ENCODE measurements at places on chromosomes 3 and 15. TPM values are rescaled to one million over a fixed set of nuclear protein-coding genes. Genes with fewer than 3 reads are reported as not detected.

- H3K27ac ChIP-seq = no peak overlapping the region
- peaks cover 27% of the 10 kb centered on the region for H3K4me1 ChIP-seq
- no peaks in the 10 kb centered on the region for H3K27me3 ChIP-seq
- H3K36me3 ChIP-seq = 0 out of 2 replicates have a peak, but pooled peaks cover 2% of the 10 kb centered on the region
These were observed 24.3 kb downstream of the NXPE3 start for GRCh38 chr3:101803173-101803782.

Gene TRIM42
- not detected for total RNA-seq

Gene SLC27A2
- total RNA-seq = 12.3 TPM

- no peak for DNase-seq
- H3K36me3 ChIP-seq = no peaks in the 10 kb centered on the region
- H3K27ac ChIP-seq = no peak overlapping the region
- no peaks in the 10 kb centered on the region for H3K27me3 ChIP-seq
- H3K4me1 ChIP-seq = no peaks in the 10 kb centered on the region
These were observed 320.1 kb upstream of the WNT5A start for GRCh38 chr3:55807210-55807609.

- no peak overlapping the region for H3K27ac ChIP-seq
- no peak overlapping the region for H3K4me3 ChIP-seq
- DNase-seq = peak; percentile 71
- H3K27me3 ChIP-seq = 0 out of 2 replicates have a peak, but pooled peaks cover 3% of the 10 kb centered on the region
These were observed 45.1 kb upstream of the MAGI1 start for GRCh38 chr3:66083784-66084213.

DNA sequence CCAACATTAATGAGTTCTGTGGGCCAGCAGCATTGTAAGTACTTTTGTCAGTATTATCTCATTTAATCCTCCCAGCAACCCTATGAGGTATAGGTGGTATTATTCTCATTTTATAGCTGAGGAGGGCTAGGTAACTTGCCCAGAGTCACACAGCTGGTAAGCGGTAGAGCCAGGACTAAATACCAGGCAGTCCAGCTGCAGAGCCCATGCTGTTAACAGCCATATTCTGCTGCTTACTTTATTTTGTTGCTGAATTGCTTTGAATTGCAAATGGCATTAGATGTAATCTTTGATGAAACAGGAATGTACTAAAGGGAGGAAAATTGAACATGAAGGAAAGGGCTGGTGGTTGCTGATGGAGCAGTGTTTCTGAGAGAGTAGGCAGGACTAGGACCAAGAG is 19.6 kb downstream of the OXNAD1 start:
- no peaks in the 10 kb centered on the region for H3K27me3 ChIP-seq
- no peaks in the 10 kb centered on the region for H3K4me1 ChIP-seq
- H3K36me3 ChIP-seq = peaks cover 42% of the 10 kb centered on the region
- H3K27ac ChIP-seq = no peak overlapping the region
- DNase-seq = no peak

GRCh38 chr3:41356775-41357174 is 157.5 kb downstream of the CTNNB1 start:
- DNase-seq = no peak
- no peaks in the 10 kb centered on the region for H3K36me3 ChIP-seq
- no peak overlapping the region for H3K4me3 ChIP-seq
- H3K27ac ChIP-seq = no peak overlapping the region

GRCh38 chr3:17013571-17013970 is 128.8 kb downstream of the PLCL2 start:
- no peaks in the 10 kb centered on the region for H3K36me3 ChIP-seq
- DNase-seq = no peak
- peaks cover 12% of the 10 kb centered on the region for H3K4me1 ChIP-seq
- no peak overlapping the region for H3K4me3 ChIP-seq
- H3K27me3 ChIP-seq = no peaks in the 10 kb centered on the region

- H3K27me3 ChIP-seq = peaks cover 2% of the 10 kb centered on the region
- no peaks in the 10 kb centered on the region for H3K4me1 ChIP-seq
- DNase-seq = no peak
- no peak overlapping the region for H3K4me3 ChIP-seq
These were observed 20.0 kb upstream of the PRR23E start for GRCh38 chr3:127172781-127173515.

DNA sequence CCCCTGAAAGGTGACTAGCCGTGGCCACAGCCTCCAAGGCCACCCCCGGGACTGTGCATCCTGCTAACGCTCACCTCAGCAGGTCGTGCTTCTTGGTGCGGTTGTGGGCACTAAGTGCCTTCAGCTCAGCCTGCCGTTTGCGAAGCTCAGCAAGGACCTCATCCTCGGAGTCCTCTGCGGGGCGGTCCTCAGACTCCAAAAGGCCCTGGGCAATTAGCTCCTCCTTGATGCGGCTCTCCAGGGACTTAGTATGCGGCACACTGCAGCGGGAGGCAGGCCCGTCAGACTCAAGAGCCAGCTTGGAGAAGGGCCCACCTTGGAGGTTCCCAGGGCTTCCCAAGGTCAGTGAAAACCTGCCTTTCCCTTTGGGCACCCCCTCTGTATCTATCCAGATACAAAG is 8.3 kb downstream of the TADA3 start:
- peaks cover 16% of the 10 kb centered on the region for H3K4me1 ChIP-seq
- DNase-seq = no peak
- no peaks in the 10 kb centered on the region for H3K27me3 ChIP-seq
- no peak overlapping the region for H3K27ac ChIP-seq
- H3K4me3 ChIP-seq = no peak overlapping the region

Gene CCR1
- total RNA-seq = not detected

DNA sequence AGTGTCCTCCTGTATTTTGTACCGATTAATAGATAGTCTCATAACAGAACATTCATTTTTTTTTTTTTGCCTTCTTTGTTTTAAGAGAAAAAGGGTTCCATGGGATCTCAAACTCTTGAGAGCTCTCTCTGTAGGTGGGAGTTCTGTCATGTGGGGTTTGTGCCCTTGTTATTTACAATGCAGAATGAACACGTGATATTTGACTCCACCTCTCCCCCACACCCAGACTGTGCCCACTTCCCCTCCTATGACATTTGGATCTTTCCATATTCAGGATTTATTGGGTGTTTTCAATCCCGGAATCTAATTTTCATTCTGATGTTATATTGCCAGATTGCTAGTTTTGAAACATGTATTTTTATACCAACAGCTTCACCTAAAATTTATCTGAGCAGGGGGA is 49.5 kb downstream of the ARPP21 start:
- no peak overlapping the region for H3K27ac ChIP-seq
- H3K36me3 ChIP-seq = no peaks in the 10 kb centered on the region
- H3K27me3 ChIP-seq = no peaks in the 10 kb centered on the region
- no peak overlapping the region for H3K4me3 ChIP-seq

DNA sequence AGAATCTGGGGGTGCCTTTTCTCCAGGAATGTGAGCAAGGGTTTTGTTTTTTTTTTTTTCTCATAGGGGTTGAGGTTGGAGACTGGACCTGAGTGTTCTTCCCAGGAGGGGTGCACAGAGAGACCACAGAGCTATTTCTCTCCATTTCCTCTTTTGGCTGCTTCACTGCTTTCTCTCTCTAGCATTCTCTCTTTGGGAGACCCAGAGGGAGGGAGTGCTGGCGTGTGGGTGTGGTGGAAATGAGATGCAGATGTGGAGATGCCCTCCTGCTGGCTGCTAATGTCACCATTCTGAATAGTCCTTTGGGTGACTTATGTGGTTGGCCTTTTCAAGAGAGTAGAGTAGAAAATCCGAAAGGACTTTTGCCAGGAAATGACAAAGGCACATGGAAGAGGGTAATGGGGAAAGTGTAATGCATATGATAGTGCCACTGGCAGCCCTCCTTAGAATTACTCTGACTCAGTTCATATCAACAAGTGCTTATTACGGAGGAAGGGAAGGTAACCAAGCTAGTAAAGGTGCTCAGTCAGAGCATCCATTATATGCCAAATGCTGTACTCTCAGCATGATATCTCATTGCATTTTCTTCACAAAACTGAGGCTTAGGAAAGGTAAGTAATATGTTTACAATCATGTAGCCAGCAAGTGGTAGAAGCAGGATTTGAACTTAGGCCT is 1.9 kb downstream of the SYN2 start:
- no peaks in the 10 kb centered on the region for H3K4me1 ChIP-seq
- H3K36me3 ChIP-seq = no peaks in the 10 kb centered on the region
- no peak overlapping the region for H3K27ac ChIP-seq
- no peaks in the 10 kb centered on the region for H3K27me3 ChIP-seq

- H3K4me1 ChIP-seq = peaks cover 21% of the 10 kb centered on the region
- DNase-seq = no peak
- no peak overlapping the region for H3K27ac ChIP-seq
- no peak overlapping the region for H3K4me3 ChIP-seq
These were observed 401.5 kb upstream of the PROK2 start for GRCh38 chr3:72186400-72186855.

Gene MINAR1
- 0.15 TPM for total RNA-seq

GRCh38 chr3:16433701-16434151 is 79.8 kb downstream of the RFTN1 start:
- DNase-seq = no peak
- no peak overlapping the region for H3K4me3 ChIP-seq
- H3K27me3 ChIP-seq = peaks cover 11% of the 10 kb centered on the region
- no peaks in the 10 kb centered on the region for H3K4me1 ChIP-seq
- H3K27ac ChIP-seq = no peak overlapping the region

Gene FOXL2NB
- not detected for total RNA-seq

- H3K36me3 ChIP-seq = peaks cover 1% of the 10 kb centered on the region
- H3K4me1 ChIP-seq = no peaks in the 10 kb centered on the region
- H3K27me3 ChIP-seq = no peaks in the 10 kb centered on the region
- H3K27ac ChIP-seq = no peak overlapping the region
These were observed 18.4 kb downstream of the PRKCI start for GRCh38 chr3:170240671-170241070.

GRCh38 chr15:31206386-31207181 is 105.1 kb upstream of the TRPM1 start:
- H3K4me1 ChIP-seq = 0 out of 2 replicates have a peak, but pooled peaks cover 4% of the 10 kb centered on the region
- no peaks in the 10 kb centered on the region for H3K36me3 ChIP-seq
- no peak overlapping the region for H3K27ac ChIP-seq

- no peak overlapping the region for H3K27ac ChIP-seq
- no peaks in the 10 kb centered on the region for H3K27me3 ChIP-seq
- no peak for DNase-seq
- H3K36me3 ChIP-seq = no peaks in the 10 kb centered on the region
- H3K4me1 ChIP-seq = no peaks in the 10 kb centered on the region
These were observed 25.2 kb downstream of the CD200 start for GRCh38 chr3:112357930-112358780.

DNA sequence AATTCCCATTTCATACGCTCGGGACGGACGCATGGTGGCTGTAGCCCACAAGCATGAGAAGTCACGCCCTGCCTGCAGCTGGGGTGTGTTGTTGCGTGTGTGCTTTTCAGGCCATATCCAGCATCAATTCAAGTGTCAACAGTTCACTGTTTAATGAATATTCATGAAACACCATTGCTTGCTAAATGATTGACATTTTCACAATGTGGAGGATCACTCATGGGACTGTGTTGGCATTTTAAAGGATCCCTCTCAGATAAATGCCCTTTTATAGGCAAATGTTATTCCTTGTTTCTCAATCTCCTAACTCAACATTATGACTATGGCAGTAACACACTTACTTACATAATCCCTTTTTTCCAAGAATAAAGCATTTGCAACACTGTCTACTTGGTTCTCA is 511.3 kb downstream of the GABRG3 start:
- no peak overlapping the region for H3K27ac ChIP-seq
- no peaks in the 10 kb centered on the region for H3K27me3 ChIP-seq
- no peaks in the 10 kb centered on the region for H3K4me1 ChIP-seq

Gene AMIGO3
- total RNA-seq = not detected

Gene TM4SF4
- 0.95 TPM for total RNA-seq

DNA sequence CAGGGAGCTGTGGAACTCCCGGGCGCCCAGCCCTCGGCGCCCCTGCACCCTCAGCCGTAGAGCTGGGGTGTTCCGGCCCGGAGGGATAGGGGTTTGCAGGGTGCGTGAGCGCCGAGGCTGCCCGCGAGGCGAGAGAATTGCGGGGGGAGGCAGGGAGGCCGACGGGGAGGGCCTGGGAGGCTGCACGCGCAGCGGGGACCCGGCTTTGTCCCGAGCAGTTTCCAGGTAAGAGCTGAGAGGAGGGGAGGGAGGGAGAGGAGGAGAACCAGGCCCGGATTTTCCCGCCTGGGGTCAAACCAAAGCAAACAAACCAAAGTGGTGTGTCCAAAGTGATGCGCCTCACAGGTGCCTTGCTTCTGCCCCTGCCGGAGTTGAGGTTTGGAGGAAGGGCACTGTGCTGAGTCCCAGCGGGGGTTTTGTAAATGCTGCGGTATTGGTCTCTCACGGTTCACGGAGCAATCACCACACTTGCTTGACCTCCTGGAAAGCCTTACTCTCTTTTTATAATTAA is 146.4 kb downstream of the TJP1 start:
- DNase-seq = no peak
- no peak overlapping the region for H3K4me3 ChIP-seq
- no peak overlapping the region for H3K27ac ChIP-seq
- H3K36me3 ChIP-seq = no peaks in the 10 kb centered on the region

Gene MED12L
- 0.81 TPM for total RNA-seq

DNA sequence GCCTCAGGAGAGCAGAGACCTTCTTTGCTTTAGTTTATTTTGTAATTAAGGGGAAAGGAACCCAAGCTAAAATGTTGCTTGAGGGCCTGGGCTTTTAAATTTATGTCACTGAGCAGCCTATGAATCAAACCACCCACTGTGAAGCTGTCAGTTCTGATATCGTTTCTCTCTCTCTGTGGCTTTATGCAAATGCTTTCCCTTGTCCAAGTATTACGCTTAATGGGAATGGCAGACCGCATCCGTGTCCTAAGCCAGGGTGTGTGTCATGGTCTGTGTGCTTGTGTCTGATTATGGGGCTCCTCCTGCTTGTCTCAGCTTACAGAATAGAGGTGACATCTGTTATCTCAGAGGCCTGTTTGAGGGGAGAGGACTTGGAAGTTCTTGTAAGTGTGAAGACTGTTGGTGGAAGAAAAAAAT is 82.4 kb downstream of the EBLN2 start:
- no peak overlapping the region for H3K27ac ChIP-seq
- DNase-seq = no peak
- H3K36me3 ChIP-seq = no peaks in the 10 kb centered on the region
- H3K4me1 ChIP-seq = no peaks in the 10 kb centered on the region
- H3K4me3 ChIP-seq = no peak overlapping the region

DNA sequence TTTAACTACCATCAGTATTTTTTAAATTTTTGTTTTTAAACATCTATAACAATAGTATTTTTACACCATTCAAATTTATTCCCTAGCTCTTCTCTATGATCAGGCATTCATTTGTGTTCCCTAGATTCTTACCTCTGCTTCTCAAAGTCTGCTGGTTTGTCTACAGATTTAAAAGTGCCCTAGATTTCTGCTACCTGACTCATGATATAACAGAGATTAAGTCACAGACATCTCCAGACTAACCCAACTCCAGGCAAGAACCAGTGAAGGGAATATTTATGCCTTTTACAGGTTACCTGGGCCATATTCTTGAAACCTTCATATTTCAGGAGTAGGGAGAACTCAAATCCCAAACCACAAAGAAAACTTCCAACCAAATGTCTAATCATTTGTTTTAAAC is 38.8 kb downstream of the ADAM10 start:
- no peak overlapping the region for H3K27ac ChIP-seq
- no peaks in the 10 kb centered on the region for H3K27me3 ChIP-seq
- H3K4me1 ChIP-seq = no peaks in the 10 kb centered on the region
- H3K36me3 ChIP-seq = peaks cover 1% of the 10 kb centered on the region
- DNase-seq = no peak
- H3K4me3 ChIP-seq = no peak overlapping the region

- no peak for DNase-seq
- H3K4me1 ChIP-seq = no peaks in the 10 kb centered on the region
- no peak overlapping the region for H3K27ac ChIP-seq
- no peaks in the 10 kb centered on the region for H3K27me3 ChIP-seq
These were observed 382.1 kb upstream of the NR2F2 start for GRCh38 chr15:95948411-95948810.

GRCh38 chr15:79682851-79683288 is 213.9 kb downstream of the MTHFS start:
- H3K36me3 ChIP-seq = no peaks in the 10 kb centered on the region
- DNase-seq = no peak
- no peaks in the 10 kb centered on the region for H3K4me1 ChIP-seq
- no peak overlapping the region for H3K27ac ChIP-seq
- H3K4me3 ChIP-seq = no peak overlapping the region

All from HepG2 (cell line).